Effector memory CD4-positive, alpha-beta T cell (primary cell): ENCODE measurements at places on chromosomes 12 and 14.

DNA sequence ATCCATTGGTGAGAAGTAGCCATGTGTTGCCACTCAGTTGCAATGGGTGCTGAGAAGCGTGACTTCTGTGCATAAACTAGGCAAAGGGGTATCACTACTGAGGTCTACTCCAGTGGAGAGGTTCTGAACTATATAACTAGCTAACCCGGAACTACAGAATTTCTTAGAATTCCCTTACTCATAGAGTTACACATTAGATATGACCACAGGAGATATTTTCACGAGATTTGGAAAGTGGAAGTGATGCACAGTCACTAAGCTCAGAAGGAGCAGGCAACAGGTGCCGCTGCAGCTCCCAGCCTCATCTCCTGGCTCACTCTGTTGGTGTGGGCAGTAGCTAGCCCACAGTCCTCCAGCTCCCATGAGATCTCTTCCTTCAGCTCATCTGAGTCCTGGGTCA, 136.6 kb downstream of the SSPN start:
- no peak for DNase-seq

- no peak for DNase-seq
Measured at GRCh38 chr12:127257366-127257935, 1009.5 kb upstream of the TMEM132C start.

DNA sequence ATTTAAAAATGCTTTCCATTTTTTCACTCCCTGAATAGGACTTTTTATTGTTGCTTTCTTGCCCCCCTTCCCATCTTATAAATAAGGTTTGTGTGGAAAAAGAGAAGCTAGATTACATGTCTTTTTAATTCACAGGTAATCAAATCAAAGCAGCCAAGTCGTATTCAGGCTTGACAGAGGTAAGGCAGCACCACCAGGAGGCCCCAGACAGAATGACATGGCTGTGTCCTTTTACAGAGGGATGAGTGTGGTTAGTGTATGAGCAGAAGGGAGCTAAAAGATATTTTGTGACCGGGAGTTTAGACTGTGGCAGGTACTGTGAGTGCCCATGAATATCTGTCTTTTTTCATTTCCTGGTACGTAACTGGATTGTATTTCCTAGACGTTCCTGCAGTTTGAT, 596.1 kb downstream of the ETNK1 start:
- no peak for DNase-seq

- no peak for DNase-seq
Measured at GRCh38 chr12:105704787-105705186, 374.3 kb downstream of the C12orf75 start.

- DNase-seq: no peak
Measured at GRCh38 chr12:75587340-75588106, 76.1 kb upstream of the KRR1 start.
